ENCODE measurements at places on chromosomes 3 and 15. TPM values are rescaled to one million over a fixed set of nuclear protein-coding genes. Genes with fewer than 3 reads are reported as not detected.

The MLH1 gene
- total RNA-seq, result 60.7 TPM

The GPR176 gene
- total RNA-seq, result 5.6 TPM

The GPR160 gene
- 11.2 TPM for total RNA-seq

DNA sequence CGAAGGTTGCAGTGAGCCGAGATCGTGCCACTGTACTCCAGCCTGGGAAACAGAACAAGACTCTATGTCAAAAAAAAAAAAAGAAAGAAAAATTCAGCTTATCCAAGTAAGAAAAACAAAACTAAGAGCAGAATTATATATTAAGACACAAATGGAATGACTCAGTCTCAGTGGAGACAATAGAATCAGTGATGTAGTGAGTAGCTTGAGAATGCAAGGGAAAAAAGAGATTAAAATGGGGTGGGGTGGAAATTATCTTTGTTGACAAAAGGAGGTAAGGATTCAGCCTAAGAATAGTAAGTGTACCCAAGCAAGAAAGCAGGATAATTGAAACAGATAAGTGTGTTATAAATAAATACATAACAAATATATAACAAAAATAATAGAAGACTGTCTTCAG lies 70.7 kb downstream of the BLM start:
- DNase-seq, result no peak

GRCh38 chr15:96410175-96411055 lies 79.9 kb downstream of the NR2F2 start:
- no peak for DNase-seq

DNA sequence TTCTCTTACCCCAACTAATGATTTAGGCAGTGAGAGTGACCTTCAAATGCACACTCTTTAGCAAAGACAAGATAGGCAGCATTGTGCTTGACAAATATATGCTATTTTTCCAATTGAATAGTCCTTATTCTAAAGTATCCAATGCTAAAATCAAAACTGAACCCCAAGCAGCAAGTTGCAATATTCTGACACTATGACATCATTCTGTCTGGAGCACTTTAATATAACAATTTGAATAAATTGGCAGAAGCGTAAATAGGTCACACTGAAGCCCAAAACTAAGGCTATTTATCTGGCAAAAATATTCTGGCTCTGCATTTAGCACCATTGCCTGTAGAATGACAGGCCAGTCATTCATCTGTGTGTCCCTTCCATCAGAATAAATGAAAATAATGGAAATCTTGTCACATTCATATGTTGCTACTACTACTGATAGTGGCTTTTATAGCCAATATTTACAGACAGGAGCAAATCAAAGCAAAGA lies 2.9 kb downstream of the CBLB start:
- DNase-seq, result no peak

Measured in A673 (cell line).